SK-N-SH treated with all-trans-retinoic acid at 6 μM for 48 hours (cell line): ENCODE measurements at places on chromosomes 4 and X.
A peak's percentile ranks its signal among the peaks of the same experiment; 100 is the strongest.

DNA sequence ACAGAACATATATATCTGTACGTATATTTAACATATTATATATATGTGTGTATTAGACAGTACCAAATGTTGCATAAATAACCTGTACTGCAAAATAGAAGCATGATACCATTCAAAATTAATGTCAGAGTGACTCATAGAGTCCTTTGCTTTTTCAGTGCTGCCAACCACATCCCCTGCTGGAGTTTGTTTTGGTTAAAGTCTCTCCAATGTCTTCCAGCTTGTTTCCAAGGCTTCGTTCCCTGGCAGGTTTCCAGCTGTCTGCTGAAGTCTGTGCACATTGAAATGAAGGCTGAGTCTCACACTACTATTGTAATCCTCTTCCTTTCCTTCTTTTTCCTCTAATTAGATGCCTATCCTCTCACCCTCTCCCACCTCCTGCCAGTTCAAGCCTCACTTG lies 14.9 kb downstream of the NRK start:
- no peak for ATAC-seq

- peak; percentile 60 for ATAC-seq
These were observed 44.5 kb upstream of the ATXN3L start for GRCh38 chrX:13364230-13364857.

DNA sequence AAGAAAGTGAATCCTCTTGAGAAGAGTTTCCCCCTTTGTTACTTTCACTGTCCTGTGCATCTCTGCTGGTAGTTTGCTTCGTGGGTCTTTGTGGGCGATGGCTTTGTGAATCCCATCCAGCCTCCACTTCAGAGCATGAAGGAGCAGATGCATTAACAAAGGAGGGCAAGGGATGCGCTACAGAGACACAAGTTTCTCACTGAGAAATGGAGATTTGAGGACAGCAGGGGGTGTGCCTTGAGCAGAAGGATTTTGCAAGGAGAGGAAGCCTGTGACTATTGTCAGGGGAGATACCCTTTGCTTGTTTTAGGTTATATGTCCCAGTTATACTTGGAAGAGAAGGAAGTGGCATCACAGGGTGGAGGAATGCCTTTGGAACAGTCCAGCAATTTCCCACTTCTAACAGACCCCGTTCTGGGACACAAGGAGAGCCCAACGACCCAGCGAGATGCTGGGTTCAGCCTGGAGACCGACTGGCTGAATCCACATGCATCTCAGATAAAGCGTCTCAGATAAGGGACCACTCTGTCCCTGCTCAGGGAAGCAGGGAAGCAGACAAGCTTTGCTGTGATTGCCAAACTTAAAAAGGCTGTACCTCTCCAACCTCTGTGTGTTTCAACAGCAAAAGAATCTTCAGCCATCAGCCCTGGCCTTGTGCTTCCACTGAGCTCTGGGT lies 314.6 kb upstream of the GATB start:
- ATAC-seq, result no peak

DNA sequence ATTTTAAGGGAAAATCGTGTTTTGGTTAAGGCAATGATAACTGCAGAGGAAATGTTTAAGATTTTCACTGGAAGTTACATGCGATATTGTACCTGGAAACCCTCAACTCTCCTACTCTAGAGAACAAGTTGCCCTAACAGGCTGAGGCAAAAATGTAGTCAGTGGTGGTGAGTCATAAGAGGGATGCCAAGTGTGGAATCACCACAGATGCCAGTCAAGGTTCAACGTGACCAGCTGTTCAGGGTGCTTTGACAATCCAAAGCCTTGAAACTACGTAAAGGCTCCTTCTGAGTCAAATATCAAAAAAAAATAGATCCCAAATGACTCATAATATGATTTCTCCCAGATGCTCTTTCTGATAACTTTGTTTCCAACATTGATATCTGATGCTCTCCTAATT lies 77.9 kb upstream of the AFF2 start:
- ATAC-seq, result no peak

GRCh38 chr4:41613386-41613785 lies 75.4 kb downstream of the LIMCH1 start:
- ATAC-seq, result peak; percentile 33; the same call in 2 of the 3 replicates

- no peak for ATAC-seq
These were observed 25.9 kb upstream of the SPON2 start for GRCh38 chr4:1198098-1198844.

GRCh38 chr4:3302173-3302785 lies 9.5 kb downstream of the RGS12 start:
- ATAC-seq, result no peak
